NCI-H2029 (cell line): ENCODE measurements at places on chromosomes 3 and 15.

- no peak for DNase-seq
Measured at GRCh38 chr3:58693940-58694850, 27.6 kb upstream of the FAM3D start.

- DNase-seq, result no peak
Measured at GRCh38 chr3:89699229-89699628, 591.8 kb downstream of the EPHA3 start.

- DNase-seq, result no peak
Measured at GRCh38 chr3:50479523-50479922, 23.9 kb downstream of the CACNA2D2 start.

DNA sequence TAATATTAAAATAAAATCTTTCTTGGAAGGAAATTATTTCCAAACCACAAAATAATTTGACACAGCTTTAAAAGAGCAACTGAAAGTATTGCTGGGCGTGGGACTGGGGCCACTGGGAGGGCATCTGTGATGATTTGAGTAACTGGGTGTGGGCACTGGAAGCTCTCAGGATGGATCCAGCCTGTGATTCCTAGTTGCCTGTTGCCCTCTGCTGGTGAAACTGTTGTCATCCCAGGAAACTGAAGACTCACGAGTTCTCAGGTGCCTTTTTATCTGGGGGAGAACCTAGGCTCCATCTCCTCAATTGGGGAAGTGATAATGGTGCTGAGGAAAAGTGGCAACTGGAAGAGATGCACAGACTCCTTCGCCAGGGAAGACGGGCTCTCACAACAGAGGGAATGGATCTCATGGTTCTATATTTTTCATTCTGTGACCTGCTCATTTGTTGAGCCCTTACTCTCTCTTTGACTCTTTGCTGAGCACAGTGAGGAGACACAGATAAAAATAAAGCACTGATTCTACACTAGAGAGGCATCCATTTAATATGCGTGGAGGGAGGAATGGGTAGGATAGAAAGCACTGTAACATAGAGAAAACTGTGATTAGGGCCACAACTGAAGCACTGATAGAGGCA, 61.6 kb downstream of the TPRG1 start:
- DNase-seq, result no peak
